Breast epithelium (tissue), 4 donors: ENCODE measurements at places on chromosomes 2 and 18. TPM values are rescaled to one million over a fixed set of nuclear protein-coding genes. Genes with fewer than 3 reads are reported as not detected.

GRCh38 chr2:189199797-189200196 is 20.2 kb upstream of the COL5A2 start:
- no peak for DNase-seq

DNA sequence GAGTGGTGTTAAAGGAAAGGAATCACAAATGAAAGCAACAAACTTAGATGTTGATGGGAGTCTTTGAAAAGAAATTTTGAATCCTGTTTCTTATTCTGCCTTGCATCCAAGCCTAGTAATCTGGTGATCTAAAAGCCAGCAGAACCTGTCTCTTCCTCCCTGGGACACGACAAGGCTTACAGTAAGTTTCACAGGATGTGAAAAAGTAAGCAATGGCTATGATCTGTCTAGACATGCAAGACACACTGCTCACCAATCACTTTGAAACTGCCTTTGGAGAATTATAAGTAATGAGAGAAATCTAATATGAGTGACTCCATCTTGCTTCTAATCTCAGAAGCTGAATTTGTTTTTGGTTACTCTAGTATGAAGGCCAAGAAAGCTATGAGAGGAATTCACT is 103.7 kb downstream of the KCNH7 start:
- no peak for DNase-seq

GRCh38 chr18:77068321-77069312 is 64.0 kb downstream of the MBP start:
- no peak for DNase-seq

DNA sequence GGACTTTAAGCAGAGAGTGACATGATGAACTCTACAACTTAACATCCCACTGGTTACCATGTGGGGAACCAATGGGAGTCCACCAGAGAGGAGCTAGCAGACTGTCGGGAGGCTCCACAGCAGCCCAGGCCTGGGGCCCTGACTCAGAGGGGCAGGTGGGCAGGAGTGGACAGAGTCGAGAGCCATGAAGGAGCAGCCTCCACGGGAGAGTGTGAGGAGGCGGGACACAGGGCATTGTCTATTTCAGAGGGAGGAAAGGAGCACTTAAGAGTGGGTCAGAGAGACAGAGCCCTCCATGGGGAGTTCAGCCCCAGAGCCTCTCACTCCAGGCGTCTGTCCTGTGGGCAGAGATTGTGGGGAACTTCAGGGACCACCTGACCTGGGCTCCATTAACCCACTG is 118.7 kb downstream of the CYP26B1 start:
- peak; percentile 10 for DNase-seq

DNA sequence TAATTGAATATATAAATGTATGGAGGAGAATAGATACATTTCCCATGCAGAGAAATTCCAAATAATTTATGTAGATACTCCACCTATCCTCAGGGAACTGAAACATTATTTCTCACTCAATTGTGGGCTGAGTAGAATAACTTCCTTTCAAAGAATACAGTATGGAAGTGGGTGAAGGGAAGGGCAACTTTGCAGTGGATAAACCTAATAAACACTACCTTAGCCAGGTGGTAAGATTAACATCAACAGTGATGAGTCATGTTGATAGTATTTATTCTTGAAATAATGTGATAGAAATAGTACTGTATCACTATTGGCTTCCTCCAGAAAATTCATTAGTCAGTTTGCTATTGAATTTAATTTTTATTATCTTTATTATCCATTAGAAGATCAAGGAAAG is 716.4 kb upstream of the CHAC2 start:
- no peak for DNase-seq

TMEM182 gene
- 2.2 TPM for total RNA-seq

ZBTB7C gene
- total RNA-seq, result 26.5 TPM

IGFBP5 gene
- 177 TPM for total RNA-seq
